ENCODE measurements at places on chromosomes 6 and 20. TPM values are rescaled to one million over a fixed set of nuclear protein-coding genes. Genes with fewer than 3 reads are reported as not detected.

Gene TMEM170B
- 0.14 TPM for polyA plus RNA-seq

Gene BTNL2
- not detected for polyA plus RNA-seq

Gene TMEM244
- not detected for polyA plus RNA-seq

Gene CCM2L
- polyA plus RNA-seq, result not detected
